Ovary (tissue), 10 donors: ENCODE measurements at places on chromosomes 12 and 14.

GRCh38 chr12:4137015-4137414, 136.5 kb upstream of the CCND2 start:
- DNase-seq, result no peak

GRCh38 chr12:124939079-124939420, 24.6 kb upstream of the UBC start:
- peak; percentile 68 for DNase-seq

DNA sequence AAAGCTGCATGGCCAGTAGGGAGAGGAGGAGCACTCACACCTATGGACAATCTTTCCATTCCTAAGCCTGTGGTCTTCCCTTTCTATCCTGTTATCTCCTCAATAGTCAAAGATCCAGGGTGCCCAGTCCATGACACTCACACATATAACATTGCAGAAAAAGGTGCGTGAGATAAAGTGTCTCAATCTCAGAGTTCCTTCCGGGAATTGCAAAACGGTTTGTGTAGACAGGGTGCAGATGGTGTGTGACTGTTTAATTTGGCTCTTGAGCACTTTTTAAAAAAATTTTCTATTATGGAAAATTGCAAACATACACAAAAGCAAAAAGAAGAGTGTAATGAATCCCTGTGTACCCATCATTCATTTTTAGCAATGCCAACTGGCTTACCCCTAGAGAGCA, 1493.6 kb downstream of the AACS start:
- DNase-seq, result no peak

GRCh38 chr12:72024613-72025012, 86.0 kb downstream of the TPH2 start:
- no peak for DNase-seq

GRCh38 chr12:130873106-130873795, 1.4 kb downstream of the RAN start:
- DNase-seq, result no peak

DNA sequence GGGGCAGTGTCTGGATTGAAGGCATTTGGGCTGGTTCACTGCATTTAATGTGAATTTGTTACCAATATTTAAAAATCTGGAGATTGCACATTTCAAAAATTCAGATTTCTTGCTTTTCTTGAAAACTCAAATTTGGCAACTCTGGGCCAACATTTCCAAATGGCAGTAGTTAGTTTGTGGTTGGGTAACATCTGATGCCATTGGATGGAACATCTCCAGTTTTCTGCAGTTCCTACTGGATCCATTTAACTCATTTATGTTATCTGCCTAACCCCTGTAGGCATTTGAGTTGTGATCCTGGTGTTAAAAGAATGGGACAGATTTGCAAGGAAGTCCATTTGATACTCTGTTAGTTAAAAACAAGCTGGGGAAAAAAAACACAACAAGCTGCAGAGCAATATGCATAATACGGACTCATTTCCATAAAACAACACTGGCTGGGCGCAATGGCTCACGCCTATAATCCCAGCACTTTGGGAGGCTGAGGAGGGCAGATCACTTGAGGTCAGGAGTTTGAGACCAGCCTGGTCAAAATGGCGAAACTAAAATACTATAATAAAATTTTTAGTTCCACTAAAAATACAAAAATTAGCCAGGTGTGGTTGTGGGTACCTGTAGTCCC, 7.9 kb downstream of the EIF2B2 start:
- no peak for DNase-seq
